ENCODE measurements at places on chromosomes 16 and 17. TPM values are rescaled to one million over a fixed set of nuclear protein-coding genes. Genes with fewer than 3 reads are reported as not detected.

LRRC45 gene
- 51.7 TPM for polyA plus RNA-seq

ABCA8 gene
- not detected for polyA plus RNA-seq

ESRP2 gene
- not detected for polyA plus RNA-seq

CTU2 gene
- polyA plus RNA-seq = 26.8 TPM

OR2C1 gene
- not detected for polyA plus RNA-seq

SOX8 gene
- polyA plus RNA-seq = 3.9 TPM

ZNF598 gene
- 22.1 TPM for polyA plus RNA-seq

BCAS3 gene
- 21.6 TPM for polyA plus RNA-seq

Data from neural cell (in vitro differentiated cells).